ENCODE measurements at places on chromosomes 7 and 10. TPM values are rescaled to one million over a fixed set of nuclear protein-coding genes. Genes with fewer than 3 reads are reported as not detected.

Gene PRRT4
- total RNA-seq, result 0.58 TPM

Gene TLX1
- total RNA-seq, result not detected

Gene WIPF3
- total RNA-seq, result 84.8 TPM

Gene FAM25G
- total RNA-seq, result not detected

Gene CYP2C19
- total RNA-seq, result not detected

Gene PARD3
- 92.3 TPM for total RNA-seq

Gene GHRHR
- not detected for total RNA-seq

Gene MALRD1
- total RNA-seq, result 1.5 TPM

Gene ENO4
- 0.72 TPM for total RNA-seq

Gene SPAM1
- not detected for total RNA-seq

Measured in ovary (tissue), 10 donors.